ENCODE measurements at places on chromosomes 6 and 20.

DNA sequence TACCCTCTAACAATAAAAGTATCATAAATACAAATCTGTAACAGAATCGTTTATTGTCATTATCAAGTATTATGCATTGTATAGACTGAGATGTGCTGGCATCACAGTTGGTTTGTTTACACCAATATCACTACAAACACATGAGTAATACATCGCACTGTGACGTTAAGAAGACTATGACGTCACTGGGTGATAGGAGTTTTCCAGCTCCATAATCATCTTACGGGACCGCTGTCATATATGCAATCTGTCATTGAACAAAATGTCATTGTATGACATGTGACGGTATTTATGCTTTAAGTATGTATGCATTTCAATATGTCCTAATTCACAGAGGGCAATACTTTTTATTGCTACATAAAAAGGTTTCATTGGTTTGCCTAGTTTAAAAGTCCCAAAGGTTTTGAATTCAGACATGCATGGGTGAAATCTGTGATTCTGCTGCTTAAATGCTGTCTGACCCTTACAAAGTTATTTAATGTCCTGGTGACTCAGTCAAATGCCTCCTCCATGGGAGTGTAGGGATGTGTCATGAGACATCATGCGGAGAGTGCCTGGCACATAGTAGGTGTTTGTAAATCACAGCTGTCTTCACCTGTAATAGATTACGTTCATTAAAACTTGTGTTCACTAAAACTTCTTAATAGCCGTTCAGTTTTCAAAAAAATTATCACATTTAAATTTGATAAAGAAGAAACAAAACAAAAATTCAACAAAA lies 160.7 kb upstream of the PDE10A start:
- DNase-seq, result no peak

DNA sequence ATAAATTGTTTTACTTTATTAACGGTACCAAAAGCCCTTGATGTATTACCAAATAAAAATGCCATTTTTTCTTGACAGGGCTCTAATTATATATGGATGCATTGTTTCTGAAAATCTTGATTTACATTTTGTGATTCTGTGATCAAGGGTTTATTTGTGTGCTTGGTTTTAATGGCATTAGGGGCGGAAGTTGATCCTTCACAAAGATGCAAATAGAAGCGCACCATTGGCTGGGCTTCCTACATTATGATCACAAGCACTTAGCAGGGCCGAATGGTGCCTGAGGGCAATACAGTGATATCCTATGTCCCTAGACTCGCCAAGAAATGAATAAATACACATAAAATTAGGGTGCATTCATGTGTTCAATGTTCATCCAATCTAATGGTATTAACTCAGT lies 172.9 kb upstream of the UST start:
- no peak for DNase-seq

GRCh38 chr6:166203003-166203640 lies 35.5 kb upstream of the TBXT start:
- DNase-seq, result no peak

GRCh38 chr6:135814043-135814442 lies 37.5 kb upstream of the PDE7B start:
- DNase-seq, result no peak

DNA sequence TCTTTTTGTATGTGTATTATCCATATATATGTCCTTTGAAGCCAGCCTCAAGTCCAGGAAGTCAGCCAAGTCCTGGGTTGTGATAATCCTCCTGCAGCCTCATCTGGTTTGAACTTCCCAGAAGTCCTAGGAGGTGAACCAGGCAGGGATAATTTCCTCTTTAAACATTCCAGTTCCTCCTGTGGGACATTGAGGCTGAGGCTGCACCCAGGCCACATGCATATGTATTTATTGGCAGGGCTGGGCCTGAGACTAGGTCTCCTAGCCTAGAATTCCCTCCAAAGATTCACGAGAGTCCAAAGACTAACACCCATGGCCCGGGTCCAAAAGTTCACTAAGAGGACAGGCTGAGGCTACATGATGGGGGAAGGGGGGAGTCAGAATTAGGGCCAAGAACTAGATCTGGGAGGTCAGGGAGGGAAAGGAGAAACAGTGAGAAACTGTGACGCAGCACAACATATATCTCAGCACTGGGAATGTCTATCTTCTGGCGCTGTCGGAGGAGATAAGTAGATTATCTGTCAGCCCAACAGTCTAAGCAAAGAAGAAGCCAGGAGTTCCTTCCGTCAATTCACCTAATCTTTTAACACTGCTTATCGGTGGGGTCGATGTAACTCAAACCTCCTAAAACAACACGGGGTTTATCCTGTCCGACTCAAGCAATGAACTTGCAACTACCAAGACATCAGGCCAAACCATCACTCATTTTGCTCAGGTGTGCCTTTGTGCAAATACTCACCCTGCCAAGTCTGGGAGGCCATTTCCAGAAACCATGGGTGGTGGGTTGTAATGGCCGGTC lies 43.3 kb downstream of the SNX5 start:
- no peak for DNase-seq

DNA sequence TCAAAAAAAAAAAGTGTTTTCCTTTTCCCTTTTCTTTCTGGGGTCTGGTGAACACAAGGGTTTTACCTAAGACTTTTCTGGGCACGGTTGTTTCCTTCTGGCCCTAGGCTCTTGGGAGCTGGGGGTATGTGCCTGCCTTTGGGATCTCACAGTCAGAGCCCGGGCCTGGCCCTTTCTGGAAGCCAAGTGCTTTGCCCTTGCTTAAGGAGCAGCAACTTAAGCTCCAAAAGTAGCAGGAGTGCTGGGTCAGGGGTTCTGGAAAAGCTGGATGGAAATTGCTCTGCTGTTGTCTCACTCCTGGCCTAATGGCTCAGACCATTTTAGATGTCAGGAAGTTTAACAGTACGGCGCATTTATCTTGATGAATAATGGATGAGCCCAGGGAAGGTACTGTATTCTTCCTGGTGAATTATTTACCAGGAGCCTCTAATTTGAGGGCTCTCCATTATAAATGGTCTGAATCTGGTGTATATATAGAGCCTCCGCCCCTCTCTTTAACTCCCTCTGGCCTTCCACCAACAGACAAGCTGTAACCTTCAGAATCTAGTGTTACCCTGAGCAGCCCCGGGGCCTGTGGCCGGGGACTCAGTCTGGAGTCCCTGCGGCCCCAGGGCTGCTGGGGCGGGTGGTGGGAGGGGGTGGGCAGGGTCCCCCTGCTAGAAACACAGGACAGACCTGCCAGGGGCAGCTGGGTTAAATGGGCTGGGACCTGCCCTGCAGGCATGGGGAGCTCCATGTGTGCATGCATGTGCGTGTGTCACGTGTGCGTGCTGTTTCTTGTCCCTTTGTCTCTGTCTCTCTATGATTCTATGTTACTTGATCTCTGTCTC lies 37.5 kb downstream of the PTK7 start:
- DNase-seq, result no peak

- DNase-seq, result no peak
These were observed 15.0 kb downstream of the COL9A3 start for GRCh38 chr20:62831854-62832211.

DNA sequence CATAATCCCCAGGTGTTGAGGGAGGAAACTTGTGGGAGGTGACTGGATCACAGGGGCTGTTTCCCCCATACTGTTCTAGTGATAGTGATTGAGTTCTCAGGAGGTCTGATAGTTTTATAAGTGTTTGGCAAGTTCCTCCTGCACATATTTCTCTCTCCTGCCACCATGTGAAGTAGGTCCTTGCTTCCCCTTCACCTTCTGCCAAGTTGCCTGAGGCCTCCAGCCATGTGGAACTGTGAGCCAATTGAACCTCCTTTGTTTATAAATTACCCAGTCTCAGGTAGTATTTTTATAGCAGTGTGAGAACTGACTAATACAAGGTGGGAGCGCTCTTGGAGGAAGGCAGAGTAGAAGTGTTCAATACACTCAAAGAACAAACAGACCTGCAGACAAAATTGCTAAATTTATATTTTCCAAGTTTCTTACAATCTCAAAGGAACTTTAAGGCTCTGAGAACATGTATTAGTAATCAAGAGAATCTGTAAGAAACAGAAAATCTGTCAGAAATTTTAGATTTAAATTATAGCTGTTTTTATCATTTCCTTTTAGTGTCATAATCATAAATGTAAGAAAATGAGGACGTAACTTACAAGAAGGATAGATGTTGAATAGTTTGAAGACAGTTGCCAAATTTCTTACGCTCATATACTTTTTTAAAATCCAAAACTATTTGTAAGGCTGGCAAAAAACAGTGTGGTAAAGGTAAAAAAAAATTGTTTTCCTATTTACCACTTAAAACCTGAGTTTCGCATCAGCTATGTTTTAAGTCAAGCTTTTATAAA lies 77.7 kb downstream of the ASCC3 start:
- DNase-seq, result no peak

GRCh38 chr6:139587469-139587868 lies 213.0 kb upstream of the CITED2 start:
- no peak for DNase-seq

GRCh38 chr6:134882426-134883038 lies 67.4 kb downstream of the ALDH8A1 start:
- peak; percentile 22 for DNase-seq

- no peak for DNase-seq
These were observed 118.2 kb downstream of the PTCHD4 start for GRCh38 chr6:47992809-47993208.

DNA sequence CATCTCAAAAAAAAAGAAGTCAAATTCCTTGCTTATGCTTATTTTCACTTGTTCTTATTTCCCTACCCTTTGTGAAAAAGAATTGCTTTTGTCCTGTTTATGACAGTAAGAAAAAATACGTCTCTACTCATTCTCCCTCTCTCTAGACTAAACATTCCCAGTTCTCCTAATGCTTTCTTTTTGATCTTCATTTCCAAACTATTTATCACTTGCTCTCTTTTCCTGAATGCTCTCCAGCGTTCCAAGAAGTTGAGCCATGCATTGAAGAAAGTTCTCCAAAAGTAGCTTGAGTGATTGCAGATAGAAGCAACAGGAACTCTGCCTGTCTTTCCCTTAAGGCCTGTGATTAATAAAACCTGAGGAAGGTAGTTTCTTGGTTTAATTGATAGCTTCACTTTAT lies 53.1 kb upstream of the TMEM170B start:
- DNase-seq, result no peak

DNA sequence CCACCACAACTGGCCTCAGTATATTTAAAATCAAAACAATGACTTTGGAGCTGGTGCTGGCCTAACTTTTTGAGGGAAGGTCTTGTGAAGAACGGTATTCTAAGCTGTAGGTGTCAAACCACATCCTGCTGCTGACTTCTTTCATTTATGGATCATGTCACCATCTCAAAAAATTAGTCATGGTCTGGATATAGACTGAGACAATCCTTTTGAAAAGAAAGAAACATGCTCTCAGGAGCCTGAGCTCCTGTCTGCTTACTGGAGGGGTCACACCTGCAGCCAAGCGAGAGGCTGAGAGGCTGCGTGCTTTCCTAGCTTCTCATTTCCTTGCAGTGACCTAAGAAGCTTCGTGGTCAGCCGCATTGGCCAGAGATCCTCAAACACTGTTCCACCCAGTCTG lies 55.2 kb downstream of the TIAM2 start:
- peak; percentile 4 for DNase-seq

DNA sequence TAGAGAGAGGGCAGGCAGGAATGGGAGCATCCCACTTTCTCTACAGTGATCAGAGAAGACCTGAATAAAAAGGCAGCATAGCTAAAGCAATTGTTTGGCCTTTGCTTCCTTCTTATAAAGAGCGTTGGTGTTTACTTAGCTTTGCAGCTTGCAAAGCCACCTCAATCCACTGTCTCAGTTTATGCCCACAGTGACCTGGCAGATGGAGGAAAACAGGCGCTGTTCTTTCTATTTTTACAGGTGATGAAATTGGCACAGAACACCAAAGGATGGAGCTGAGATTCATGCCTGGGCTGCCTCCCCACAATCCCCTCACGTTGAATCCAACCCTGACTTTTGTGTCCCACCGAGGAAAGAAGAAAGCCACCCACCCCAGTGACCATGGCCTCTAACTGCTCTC lies 130.5 kb downstream of the TTLL2 start:
- DNase-seq, result no peak

GRCh38 chr20:38607351-38607750 lies 5.7 kb downstream of the ARHGAP40 start:
- DNase-seq, result no peak

DNA sequence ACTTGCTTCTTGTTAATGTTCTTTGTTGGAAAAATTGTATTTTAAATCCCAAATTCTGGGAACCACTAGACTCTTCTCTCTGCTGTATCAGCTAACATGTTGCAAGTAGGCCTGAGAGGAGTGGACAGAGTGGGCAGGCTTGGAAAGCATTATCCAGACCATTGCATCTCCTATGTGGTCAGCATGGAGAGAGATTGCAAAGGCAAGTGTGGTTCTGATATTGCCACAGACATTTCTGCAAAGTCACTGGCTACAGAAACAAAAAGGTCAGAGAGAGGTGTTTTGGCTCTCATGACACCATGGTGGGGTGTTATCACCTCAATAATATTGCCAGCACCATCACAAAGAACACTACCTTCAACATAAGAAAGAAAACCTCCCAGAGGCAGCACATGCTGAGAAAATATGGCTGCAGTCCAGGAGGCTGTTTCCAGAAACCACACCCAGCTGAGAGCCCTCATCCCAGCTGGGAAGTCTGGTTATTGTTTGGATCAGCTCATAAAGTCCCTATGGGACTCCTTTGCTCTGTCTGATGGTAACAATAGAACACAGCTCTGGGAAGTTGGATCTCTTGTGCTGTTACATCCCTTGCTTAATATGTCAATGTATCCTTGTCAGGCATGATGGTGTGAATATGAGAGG lies 78.2 kb upstream of the TBX18 start:
- DNase-seq, result no peak

DNA sequence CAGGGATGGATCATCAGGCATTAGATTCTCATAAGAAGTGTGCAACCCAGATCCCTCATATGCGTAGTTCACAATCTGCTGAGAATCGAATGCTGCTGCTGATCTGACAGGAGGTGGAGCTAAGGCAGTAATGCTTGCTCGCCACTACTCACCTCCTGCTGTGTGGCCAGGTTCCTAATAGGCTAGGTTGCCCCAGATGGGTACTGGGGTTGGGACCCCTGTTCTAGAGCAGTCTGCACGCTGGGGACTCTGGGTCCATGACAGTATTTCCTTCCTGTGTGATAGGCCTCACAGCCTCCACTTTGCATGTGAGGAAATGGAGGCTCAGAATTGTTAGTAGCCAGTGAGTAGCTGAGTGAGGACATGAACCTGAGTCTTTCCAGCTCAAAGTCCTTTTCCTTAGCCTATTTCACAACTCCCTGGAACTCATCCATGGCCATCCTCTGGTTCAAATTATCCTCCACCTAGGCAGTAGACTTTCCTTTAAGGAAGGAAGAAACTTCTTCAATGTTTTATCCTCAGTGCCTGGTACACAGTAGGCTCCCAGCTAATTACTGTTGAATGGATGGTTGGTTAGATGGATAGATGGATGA lies 117.2 kb downstream of the SYCP2 start:
- DNase-seq, result no peak

DNA sequence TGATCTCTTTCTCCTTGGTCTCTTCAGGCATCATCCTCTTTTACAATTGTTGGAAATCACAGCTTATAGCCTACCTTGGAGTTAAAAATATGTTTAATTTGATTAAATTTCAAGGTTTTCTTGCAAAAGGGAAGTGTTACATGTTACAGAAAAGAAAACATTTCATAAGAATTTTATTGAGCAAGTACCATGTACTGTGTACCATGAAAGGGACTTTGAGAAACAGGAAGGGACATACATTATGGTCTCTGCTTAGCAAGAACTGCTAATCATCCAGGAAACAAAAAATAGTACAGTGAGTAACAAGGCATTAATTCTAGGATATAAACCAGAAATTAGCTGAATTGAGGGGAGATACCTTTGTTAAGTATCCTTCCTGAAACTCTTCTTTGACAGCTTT lies 145.3 kb upstream of the SPACA1 start:
- no peak for DNase-seq

GRCh38 chr6:56643379-56644089 lies 845 bp upstream of the DST start:
- DNase-seq, result no peak
